Activated CD4-positive, alpha-beta T cell treated with anti-CD3 and anti-CD28 coated beads, Interleukin-2, amount 50 U/mL, for 4 hours (primary cell): ENCODE measurements at places on chromosomes 13 and 19.

GRCh38 chr13:48165063-48165462 lies 67.9 kb upstream of the ITM2B start:
- no peak for DNase-seq

DNA sequence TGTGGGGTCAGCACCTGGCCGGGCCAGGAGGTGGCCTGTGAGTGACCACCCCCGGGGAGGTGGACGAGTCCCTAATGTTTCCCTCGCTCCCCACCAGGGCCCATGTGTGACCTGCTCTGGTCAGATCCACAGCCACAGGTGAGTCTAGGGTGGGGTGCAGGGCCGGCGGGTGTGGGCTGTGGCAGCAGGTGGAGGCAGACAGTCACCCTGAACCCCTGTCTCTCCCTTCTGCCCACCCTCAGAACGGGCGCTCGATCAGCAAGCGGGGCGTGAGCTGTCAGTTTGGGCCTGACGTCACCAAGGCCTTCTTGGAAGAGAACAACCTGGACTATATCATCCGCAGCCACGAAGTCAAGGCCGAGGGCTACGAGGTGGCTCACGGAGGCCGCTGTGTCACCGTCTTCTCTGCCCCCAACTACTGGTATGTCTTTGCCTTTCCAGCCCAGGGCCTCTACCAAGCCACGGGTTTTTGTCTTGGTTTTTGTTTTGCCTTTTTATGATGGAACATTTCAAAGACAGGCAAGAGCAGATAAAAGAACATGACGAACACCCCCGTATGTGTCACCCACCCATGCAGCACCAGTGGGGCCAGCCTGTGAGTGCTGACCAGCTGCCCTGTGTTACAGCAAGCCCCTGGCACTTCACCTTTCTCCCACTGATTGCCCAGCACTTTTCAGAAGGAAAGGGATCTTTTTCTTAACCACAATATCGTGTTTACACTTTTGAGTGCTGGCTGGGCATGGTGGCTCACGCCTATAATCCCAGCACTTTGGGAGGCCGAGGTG lies 24.9 kb downstream of the CCDC8 start:
- DNase-seq: no peak

- DNase-seq: no peak
These were observed 32.3 kb downstream of the UGGT2 start for GRCh38 chr13:96020931-96021330.

DNA sequence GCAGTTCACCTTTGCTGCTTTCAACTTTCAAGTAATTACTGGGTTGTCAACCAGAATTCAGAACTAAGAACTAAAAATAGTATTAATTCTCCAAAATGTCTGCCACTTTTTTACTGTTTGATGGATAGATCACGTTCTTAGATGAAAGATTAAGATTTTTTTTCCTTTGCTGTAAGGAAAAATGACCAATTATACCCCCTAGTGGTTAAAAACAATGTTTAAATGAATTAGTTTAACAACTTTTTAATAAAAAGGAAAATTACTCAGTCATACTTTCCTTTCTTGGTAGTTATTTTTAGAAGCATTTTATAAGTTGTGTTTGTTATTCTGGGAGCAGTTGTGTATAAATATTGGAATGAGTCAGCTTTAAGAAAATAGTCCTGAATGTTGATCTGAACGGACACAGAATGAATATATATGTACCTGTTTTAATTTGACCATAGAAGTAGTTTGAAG lies 4.6 kb downstream of the TM9SF2 start:
- no peak for DNase-seq

GRCh38 chr13:106099765-106100164 lies 435.7 kb downstream of the EFNB2 start:
- DNase-seq: no peak

- DNase-seq: no peak
These were observed 17.0 kb downstream of the HAUS8 start for GRCh38 chr19:17058236-17058635.

GRCh38 chr13:114121496-114122126 lies 10.8 kb downstream of the RASA3 start:
- DNase-seq: no peak

- no peak for DNase-seq
These were observed 431.8 kb upstream of the SGCG start for GRCh38 chr13:22748866-22749577.

- DNase-seq: no peak
These were observed 239.9 kb upstream of the TSHZ3 start for GRCh38 chr19:31589109-31589508.

DNA sequence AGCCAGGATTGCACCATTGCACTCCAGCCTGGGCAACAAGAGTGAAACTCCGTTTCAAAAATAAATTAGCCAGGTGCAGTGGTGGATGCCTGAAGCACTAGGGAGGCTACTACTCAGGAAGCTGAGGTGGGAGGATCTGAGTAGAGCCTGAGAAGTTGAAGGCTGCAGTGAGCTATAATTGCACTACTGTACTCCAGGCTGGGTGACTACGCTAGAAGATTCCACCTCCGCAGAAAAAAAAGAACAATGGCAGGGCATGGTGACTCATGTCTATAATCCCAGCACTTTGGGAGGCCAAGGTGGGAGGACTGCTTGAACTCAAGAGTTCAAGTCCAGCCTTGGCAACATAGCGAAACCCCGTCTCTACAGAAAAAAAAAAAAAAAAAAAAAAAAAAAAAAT lies 20.5 kb downstream of the HAUS8 start:
- DNase-seq: no peak

GRCh38 chr13:29975283-29975682 lies 124.9 kb upstream of the UBL3 start:
- DNase-seq: no peak

DNA sequence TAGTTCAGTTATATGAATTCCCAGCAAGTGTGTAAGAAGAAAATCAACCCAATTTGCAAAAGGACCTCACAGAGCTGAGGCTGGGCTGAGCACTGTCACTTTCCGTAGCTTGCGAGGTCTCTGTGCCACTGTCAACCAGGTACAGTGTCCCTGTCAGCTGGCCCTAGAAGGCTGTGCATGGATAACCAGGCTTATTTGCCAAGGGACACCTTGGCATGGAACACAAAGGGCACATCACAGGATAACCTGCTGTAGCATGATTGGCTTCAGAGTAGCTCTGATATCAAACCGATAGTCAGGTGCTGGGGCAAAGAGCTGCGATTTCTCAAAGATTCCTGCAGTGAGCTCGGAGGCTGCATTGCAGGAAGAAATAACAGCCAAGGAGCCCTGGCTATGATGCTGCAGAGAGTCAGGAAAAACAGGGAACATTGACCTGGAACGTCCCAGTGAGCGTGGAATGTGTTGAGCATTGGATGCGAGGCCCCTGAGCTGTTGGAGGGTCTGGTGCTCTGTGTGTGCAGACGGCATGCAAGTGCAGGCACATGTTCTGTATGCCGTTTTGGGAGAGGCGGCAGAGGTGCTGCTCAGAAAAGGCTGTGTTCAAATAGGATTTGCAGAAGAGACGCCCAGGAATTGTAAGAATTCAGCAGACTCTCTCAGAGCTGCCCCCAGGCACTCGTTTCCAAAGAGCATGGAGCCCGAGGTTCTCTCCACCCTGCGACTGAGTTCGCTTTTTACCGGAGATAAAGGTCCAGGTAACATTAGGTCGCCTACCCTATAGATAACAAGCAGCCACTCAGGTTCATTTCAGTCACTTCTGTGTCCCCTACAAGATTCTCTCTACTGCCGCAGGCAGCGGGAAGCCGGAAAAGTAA lies 213.5 kb upstream of the IRS2 start:
- no peak for DNase-seq

DNA sequence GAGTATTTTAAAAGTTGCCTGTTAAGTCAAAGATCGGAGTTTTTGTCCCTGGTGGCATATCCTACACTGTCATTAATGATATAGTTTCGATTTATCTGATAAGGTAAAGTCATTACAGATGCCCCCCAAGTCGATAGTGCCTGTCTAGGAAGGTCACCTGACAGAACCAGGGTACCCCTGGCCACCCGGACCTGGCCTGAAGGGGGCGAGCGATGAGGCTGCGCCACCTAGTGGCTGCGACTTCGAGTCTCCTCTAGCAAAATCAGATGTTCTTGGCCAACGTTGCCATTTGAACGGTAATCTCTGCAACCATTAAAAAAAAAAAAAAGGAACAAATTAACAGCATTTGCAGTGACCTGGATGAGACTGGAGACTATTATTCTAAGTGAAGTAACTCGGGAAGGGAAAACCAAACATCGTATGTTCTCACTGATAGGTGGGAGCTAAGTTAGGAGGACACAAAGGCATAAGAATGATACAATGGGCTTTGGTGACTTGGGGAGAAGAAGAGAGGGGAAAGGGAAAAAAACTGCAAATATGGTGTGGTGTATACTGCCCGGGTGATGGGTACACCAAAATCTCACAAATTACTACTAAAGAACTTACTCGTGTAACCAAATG lies 565.1 kb downstream of the LIG4 start:
- DNase-seq: no peak

DNA sequence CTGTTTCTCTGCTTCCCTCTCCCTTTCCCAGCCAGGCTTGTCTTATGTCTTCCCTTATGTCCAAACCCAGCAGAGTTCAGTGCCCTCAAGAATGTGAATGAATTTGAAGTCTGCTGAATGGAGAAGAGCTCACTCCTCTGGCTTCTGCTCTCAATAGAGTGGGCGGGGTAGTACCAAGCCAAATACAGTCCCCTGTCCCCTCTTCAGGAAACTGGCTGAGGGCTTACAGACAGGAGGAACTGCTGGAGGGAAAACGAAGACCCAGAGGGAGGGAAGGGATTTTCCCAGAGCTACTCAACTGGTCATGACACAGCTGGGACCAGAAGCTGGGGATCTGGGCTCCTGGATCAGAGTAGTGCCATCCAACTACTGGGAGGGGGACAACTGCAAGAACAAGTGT lies 32.9 kb upstream of the POU2F2 start:
- no peak for DNase-seq

DNA sequence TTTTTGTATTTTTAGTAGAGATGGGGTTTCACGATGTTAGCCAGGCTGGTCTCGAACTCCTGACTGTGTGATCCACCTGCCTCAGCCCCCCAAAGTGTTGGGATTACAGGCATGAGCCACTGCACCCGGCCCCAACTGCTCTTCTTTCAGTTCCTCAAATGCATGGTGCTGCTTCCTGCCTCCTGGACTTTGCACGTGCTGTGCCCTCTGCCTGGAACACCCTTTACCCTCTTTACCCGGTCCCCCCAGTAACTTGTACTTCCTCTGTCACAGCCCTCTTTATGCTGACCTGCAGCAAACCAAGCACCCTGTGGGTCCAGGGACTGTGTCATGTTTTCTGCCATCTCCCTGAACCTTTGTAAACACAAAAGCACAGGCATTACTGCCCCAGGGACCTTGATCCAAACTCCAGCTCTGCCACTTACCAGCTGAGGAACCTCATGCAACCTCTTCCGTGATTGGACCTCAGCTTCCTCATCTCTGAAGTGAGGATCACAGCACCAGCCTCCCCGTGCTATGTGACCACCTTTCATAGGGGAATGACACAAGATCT lies 3.8 kb downstream of the BLVRB start:
- DNase-seq: no peak

DNA sequence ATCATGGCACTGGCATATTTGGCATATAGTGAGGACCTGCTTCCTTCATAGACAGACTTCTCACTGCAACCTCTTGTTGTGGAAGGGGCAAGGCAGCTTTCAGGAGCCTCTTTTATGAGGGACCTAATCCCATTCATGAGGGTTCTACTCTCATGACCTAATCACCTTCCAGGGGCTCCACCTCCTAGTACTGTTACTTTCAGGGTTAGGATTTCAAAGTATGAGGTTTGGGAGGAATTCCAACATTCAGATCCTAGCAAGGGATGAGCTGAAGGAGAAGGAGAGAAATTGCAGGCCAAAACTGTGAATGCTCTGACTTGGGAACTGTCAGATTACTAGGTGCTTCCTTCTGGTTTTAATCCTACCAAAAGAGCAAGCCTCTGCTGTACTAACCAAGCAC lies 87.8 kb downstream of the LMO7 start:
- DNase-seq: no peak

DNA sequence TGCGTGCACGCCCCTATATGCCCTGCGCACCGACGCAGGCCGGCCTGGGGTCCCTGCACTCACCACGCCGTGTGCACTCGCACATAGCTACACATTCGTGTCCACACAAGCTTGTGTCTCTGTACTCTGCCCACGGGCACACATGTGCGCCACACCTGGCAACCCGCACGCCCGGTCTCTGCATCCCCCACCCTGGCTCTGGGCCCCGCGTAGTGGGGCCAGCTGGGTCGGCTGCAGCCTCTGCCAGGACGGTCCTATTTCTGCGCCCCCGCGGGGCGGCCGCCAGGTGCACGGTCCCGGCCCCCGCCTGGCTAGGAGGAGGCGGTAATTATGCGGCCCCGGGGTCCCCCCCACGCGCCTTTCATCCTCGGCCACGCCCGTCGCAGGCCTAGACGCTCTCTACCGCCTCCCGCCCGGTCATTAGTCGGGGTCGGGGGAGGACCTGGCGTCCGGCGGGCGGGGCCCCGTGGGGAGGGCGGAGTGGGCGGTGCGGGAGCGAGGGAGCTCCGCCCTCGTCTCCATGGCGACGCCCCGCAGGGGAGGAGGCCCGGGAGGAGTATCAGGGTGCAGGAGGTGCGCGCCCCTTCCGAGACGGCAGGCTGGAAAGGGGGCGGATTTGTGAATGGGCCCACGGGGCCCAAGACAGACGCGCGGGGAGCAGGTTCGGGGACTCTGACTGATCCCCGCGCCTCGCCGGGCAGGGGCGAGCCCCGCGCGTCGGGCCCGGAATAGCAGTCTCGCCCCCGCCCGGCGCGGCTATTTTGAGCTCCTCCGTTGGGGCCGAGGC lies 2.8 kb upstream of the CIRBP start:
- peak; percentile 62 for DNase-seq

GRCh38 chr19:49524812-49525455 lies 2.9 kb upstream of the RCN3 start:
- no peak for DNase-seq

- DNase-seq: no peak
These were observed 135.8 kb upstream of the KLF12 start for GRCh38 chr13:74270018-74270417.

DNA sequence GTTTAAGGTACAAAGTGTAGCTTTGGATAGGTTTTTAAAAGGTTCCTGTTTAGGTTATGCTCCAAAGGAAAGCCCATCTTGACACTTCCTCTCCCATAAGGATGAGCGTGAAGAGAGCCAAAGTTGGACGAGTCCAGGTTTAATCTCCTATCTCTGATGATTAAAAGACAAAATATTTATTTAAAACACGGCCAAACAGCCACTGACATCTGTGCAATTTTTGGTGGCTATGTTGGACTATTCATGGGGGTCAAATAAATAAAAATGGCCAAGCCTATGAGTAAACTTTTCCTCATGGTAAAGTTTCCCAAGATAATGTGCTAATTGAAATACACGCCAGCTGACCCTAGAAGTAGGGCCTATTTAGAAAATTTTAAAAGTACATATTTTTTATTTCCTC lies 69.0 kb upstream of the DOCK9 start:
- no peak for DNase-seq

DNA sequence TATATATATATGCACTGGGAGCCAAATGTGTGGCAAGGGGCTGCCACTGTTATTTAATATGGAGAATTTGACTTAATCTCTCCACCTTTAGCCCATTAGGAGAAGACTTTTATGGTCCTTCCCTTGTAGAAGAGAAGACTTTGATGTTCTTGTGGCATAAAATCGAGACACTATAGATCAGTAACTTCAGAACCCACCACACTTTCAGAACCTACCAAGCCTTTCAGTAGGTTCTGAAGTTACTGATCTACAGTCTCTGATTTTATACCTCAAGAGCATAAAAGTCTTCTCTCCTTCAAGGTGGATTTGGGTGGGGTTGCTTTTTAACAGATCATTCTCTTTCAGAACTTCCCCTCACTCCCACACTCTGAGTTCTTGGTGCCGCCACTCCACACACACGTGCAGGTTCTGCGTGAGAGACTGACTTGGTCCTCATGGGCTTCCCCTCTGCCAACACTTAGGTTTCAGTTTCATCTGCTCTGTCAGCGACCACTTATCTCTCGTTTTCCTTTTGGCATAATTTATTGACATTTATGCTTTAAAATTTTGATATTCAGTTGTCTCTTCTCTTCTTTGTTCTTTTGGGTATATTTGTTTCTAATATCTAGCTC lies 213.4 kb upstream of the PCDH17 start:
- DNase-seq: no peak
